Kidney (tissue), 22 donors: ENCODE measurements at places on chromosomes 4 and X. TPM values are rescaled to one million over a fixed set of nuclear protein-coding genes. Genes with fewer than 3 reads are reported as not detected.

DNA sequence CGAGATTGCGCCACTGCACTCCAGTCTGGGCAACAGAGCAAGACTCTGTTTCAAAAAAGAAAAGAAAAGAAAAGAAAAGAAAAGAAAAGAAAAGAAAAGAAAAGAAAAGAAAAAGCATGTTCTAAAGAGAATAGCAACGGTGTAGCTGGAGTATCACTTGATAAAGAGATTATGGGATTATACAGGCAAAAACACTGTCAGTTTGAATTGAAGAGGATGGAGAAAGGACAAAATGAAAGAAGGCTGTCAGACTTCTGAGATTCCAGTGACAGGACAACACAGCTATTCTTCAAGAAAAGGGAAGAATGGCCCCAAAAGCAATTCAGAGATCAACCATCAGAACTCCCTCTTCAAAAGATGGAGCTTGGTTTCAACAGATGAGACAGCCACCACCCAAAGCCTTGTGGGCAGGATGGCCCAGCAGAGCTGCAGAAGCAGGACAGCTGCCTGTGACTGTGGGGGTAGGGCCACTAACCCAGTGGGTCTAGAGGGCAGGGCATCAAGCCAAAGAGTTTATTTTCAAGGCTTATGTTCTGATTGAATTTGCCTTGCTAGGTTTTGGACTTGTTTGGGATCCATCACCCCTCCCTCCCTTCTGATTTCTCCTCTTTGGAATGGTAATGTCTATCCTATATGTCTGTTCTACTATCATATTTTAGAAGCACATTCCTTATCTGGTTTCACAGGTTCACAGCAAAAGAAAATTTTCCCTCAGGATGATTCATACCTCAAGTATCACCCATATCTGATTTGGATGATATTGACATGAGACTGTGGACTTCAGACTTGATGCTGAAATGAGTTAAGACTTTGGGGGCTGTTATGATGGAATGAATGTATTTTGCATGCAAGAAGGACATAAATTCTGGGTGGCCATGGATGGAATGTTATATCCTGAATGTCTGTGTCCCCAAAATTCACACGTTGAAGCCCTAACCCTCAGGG is 17.5 kb downstream of the RFC1 start:
- DNase-seq = no peak

GRCh38 chr4:72446353-72447055 is 122.5 kb downstream of the ADAMTS3 start:
- DNase-seq = no peak

DNA sequence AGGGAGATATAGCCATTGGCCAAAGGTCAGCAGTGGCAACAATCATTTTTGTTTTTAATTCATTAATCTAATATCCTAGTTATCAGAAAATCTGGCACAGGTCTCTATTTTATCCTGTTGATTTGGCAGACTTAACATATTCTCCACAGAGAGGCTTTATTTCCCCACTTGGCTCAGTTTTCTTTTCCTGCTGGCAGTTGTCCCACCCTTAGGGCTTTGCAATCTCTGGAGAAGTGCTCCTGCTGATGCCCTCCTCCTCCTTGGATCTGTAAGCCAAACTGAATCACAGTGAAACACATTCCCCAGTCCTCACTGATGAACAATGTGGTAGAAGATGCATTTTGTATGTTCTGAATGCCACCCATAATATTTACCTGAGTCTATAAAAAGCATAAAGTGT is 889.7 kb downstream of the PDHA2 start:
- DNase-seq = peak; percentile 4

DNA sequence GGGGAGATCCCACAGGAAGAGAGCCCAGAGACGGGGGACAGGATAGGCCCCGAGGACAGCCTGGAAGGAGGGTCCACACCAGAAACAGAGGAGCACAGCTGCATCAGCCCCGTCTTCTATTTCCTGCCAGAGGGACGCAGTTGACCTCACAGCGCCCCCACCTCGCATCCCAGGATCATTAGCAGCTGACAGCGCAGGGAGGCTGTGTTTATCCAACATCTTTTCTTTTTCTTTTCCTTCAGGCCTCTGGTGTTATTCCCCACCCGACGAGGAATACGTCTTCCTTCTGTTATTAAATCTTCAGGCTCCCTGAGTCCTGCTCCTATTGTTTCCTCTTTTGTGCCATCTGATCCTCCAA is 75.4 kb downstream of the DCHS2 start:
- peak; percentile 78 for DNase-seq

- DNase-seq = no peak
Measured at GRCh38 chr4:55346851-55347255, 811 bp downstream of the SRD5A3 start.

DNA sequence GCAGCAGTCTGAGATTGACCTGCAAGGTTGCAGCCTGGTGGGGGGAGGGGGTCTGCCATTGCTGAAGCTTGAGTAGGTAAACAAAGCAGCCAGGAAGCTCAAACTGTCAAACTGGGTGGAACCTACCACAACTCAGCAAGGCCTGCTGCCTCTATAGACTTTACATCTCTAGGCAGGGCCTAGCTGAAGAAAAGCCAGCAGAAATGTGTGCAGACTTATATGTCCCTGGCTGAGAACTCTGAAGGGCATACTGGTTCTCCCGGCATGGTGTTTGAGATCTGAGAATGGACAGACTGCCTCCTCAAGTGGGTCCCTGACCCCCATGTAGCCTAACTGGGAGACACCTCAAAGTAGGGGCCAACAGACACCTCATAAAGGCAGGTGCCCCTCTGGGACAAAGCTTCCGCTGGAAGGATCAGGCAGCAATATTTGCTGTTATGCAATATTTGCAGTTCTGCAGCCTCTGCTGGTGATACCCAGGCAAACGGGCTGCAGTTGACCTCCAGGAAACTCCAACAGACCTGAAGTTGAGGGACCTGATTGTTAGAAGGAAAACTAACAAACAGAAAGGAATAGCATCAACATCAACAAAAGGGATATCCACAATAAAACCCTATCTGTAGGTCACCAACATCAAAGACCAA is 167.6 kb downstream of the GC start:
- no peak for DNase-seq

- peak; percentile 55 for DNase-seq
Measured at GRCh38 chrX:107775000-107775733, 420 bp downstream of the TSC22D3 start.

DNA sequence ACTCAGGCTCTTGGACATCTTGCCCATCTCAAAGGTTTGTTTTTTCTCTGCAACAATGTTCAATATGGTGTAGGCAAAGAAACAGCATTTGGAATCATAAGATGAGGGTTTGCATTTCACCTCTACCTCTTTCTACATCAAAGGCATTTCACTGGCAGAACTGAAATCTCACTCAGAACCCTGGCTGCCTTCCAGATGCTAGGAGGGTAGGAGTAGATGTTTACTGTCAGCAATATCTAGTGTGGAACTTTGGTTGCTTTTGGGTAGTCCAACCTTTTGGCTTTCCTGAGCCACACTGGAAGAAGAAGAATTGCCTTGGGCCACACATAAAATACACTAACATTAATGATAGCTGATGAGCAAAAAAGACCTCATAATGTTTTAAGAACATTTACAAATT is 297.0 kb upstream of the KLF3 start:
- DNase-seq = no peak

- DNase-seq = no peak
Measured at GRCh38 chrX:48702032-48702431, 5.5 kb downstream of the SUV39H1 start.

- no peak for DNase-seq
Measured at GRCh38 chr4:18082236-18082635, 60.7 kb upstream of the LCORL start.

DNA sequence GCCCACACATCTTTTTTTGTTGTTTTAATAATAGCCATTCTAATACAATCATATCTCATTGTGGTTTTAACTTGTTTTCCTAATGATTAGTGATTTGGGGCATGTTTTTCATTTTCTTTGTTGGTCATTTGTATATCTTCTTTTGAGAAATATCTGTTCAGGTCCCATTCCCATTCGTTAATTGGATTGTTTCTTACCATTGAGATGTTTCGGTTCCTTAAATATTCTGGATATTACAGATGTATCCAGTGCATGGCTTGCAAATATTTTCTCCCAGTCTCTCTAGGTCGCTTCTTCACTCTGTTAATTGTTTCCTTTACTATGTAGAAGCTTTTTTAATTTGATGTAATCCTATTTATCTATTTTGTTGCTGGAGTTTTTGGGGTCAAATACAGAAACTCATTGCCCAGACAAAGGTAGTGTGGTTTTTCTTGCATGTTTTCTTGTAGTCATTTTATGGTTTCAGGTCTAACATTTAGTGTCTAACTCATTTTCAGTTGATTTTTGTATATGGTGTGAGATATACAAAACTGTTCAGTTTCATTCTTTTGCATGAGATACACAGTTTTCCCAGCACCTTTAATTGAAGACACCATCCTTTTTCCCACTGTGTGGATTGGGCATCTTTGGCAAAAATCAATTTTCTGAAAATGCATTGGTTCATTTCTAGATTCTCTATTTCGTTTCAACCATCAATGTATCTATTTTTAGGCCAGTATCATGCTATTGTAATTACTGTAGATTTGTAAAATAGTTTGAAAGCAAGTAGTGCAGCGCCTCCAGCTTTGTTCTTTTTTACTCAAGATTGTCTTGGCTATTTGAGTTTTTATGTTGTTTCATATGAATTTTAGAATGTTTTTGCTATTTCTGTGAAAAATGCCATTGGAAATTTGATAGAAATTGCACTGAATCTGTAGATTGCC is 195.9 kb downstream of the SCFD2 start:
- no peak for DNase-seq

- no peak for DNase-seq
Measured at GRCh38 chrX:110242371-110242770, 75.5 kb downstream of the AMMECR1 start.

The FAM9C gene
- not detected for total RNA-seq

The SLC26A1 gene
- 2.9 TPM for total RNA-seq

The FGG gene
- 2.8 TPM for total RNA-seq

The HAUS7 gene
- 28.1 TPM for total RNA-seq

The AADAT gene
- total RNA-seq = 2.6 TPM
